EL (cell line): ENCODE measurements at places on chromosomes 11 and 22.

DNA sequence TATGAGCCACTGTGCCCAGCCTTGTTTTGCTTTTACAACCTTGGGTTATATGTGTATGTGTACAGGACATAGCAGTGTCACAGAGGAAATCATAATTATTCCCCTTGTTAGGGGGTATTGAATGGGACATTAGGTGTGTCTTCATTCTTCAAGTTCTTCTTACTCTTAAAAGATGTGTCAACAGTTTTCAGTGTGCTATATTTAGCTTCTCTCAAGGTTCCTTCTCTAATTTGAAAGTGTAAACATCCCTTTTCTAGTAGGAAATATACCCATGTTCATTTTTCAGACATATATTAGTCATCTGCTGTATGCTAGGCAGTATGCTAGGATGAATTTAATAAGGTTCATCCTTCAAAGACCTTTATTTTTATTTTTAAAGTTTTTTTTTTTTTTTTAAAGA lies 17.1 kb downstream of the PCF11 start:
- no peak for DNase-seq

DNA sequence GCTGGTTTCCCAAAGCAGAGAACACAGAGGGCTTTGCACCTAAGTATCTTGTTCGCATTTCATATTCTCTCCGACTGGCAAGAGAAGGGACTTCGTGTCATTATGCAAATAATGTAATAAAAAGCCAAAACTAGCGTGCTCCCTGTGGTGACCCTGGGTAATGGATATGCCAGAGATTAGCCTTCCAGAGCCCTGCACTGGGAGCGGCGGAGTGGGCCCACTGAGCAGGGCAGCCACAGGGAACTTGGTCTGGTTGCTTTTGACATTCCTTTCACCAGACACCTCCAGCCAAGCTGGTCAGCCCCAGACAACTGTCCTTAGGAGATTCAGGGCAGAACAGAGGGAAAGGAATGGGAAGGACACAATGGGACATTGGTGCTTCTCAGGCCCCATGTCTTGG lies 56.1 kb downstream of the FLI1 start:
- DNase-seq, result no peak

GRCh38 chr11:133905677-133906156 lies 51.1 kb downstream of the IGSF9B start:
- no peak for DNase-seq

DNA sequence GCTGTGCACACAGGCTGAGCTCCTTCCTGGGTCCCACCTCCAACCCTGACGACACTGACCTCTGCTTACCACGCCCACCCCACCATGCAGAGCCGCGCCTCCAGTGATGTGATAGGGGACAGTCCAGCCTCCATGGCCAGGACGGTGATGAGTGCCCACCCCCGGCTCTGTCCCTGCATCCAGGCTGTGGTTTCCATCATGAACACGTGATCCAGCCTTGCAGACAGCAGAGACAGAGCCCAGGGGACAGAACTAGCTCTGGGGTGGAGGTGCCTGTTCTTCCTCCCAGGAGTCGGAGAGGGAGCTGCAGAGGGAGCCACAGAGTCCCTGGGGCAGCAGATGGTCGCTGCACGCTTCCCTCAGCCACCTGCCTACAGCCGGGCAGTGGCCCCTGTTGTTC lies 42.6 kb upstream of the IGSF9B start:
- no peak for DNase-seq

DNA sequence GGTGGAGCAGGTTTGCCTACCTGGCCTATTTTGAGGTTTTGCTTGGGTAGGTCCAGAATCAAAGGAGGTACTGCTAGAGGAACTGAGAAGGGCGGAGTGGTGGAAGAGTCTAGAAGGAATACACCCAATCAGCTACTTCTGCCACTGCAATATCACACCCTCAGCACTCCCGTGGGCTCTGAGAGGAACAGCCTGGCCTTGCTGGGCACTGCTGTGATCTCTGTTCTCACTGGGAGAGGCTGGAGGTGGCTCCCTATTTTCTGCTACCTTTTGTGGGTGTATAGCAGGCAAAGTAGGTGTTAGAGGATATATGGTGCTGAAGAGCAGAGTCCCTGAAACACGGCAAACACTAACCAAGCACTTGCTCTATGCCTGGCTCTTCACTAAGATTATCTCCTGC lies 25.0 kb upstream of the IGSF22 start:
- DNase-seq, result no peak

- DNase-seq, result no peak
Measured at GRCh38 chr11:128055576-128056217, 531.7 kb downstream of the ETS1 start.

DNA sequence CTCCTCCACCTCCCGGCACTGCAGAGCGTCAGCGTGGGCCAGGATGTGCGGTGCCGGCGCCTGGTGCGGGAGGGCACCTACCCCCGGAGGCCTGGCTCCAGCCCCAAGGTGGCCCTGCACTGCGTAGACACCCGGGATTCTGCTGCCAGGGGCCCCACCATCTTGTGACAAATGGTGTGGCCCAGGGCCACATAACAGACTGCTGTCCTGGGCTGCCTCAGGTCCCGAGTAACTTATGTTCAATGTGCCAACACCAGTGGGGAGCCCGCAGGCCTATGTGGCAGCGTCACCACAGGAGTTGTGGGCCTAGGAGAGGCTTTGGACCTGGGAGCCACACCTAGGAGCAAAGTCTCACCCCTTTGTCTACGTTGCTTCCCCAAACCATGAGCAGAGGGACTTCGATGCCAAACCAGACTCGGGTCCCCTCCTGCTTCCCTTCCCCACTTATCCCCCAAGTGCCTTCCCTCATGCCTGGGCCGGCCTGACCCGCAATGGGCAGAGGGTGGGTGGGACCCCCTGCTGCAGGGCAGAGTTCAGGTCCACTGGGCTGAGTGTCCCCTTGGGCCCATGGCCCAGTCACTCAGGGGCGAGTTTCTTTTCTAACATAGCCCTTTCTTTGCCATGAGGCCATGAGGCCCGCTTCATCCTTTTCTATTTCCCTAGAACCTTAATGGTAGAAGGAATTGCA lies 13.5 kb downstream of the TSKU start:
- DNase-seq, result no peak

DNA sequence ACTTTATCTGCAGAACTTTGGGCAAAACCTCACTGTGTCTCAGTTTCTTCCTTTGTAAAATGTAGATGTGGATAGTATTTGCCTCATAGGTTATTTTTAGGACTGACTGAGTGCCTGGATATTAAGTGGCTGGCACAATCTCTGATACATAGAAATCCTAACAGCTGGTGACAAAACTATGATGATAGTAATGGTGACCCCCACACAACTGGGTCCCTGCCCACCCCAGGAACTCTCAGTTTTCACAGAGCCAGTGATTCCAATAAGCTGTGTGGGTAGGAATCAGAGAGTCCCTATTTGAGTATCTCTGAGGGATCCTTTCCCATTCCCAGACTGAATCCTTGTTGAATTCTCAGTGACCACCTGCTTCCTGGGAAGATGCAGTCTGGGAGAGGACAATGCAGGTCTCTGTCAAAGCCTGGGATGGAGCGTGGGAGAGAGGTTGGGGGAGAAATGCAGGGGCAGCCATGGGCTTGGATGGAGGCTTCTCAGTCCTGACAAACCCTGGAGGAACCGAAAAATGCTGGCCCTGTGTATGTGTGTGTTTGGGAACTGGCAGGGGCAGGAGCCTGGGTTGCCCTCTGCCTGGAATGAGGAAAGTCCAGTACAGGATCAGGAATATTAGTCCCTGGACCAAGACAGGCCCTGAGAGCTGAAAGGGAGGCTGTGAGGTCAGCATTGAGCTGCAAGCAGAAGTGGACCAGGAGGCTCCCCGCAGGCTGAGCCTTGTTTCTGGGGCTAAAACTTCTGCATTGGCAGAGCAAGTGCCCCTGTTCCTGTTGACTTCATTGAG lies 6.1 kb upstream of the P2RY6 start:
- no peak for DNase-seq
